ENCODE measurements at places on chromosomes 16 and 17.

DNA sequence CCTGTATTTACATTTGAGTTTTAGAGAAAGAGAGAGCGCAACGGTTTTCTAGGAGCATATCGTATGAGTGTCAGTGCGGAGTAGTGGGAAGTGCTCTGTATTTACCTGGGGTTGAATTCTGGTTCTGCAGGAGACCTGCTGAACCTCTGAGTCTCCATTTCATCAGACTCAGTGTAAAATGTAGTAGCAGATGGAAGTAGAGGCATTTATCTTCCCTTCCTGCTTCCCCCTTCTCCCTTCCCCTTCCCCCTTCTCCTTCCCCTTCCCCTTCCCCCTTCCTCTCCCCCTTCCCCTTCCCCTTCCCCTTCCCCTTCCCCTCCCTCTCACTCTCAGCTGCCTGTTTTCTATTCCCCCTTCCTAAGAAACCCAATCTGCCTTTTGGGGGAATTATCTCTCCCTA, 426.9 kb downstream of the NPIPA7 start:
- no peak for DNase-seq

GRCh38 chr17:55726440-55726839, 3.8 kb upstream of the TMEM100 start:
- DNase-seq = no peak

DNA sequence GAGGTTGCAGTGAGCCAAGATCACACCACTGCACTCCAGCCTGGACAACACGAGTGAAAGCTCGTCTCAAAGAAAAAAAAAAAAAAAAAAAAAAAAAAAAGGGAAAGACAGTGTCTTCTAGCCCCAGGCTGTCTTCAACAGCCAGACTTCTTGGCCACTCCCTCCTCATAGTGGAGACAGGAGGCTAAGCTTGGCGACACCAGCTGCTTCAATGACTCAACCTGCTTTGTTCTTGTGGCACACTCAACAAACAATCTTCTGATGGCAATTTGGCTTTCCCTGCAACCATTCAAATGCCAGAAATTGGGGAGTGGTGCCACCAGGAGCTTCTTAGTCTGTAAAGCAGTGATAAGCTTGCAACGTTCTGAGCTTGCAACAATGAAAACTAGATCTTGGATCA, 290.4 kb upstream of the DYNLRB2 start:
- no peak for DNase-seq

DNA sequence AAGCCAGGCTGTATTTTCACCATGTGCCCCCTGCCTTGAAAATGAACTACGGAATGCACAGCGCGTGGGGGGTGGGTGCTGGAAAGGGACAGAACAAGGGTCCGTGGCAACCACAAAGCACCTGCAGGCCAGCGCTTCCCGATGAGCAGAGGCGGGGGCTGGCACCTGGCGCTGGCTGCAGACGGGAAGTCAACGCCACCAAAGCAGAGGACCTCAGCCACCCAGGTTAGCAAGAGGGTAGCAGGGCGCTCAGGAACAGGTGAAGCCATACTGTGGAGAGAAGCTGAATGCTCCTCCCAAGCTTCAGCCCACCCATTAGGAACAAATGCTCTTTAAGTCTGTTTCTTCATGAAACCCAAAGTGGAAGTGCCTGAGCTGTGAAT, 64.7 kb downstream of the KLHDC4 start:
- DNase-seq = no peak

DNA sequence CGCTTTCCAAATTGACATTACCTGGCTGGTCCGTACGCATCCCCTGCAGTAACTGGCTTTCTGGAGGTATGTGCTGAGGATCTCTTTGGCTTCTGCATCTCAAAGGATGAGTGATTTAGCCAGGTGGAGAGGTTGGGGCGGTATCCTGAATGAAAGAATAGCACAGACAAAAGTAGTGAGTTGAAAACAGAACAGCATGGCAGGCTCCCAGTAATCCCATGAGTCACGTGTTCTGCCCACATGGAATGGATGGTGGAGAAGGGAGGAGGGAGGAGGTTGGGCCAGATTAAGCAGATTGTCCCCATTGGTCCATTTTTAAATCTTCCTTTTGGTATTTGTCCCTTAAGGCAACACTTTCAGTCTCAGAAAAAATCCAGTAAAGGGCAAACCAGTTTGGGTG, 176.0 kb downstream of the WWOX start:
- DNase-seq = no peak

- DNase-seq = no peak
Observed at GRCh38 chr16:84467709-84468108, 36.8 kb downstream of the MEAK7 start.

- DNase-seq = no peak
Observed at GRCh38 chr17:42460371-42460770, 1.7 kb downstream of the ATP6V0A1 start.

DNA sequence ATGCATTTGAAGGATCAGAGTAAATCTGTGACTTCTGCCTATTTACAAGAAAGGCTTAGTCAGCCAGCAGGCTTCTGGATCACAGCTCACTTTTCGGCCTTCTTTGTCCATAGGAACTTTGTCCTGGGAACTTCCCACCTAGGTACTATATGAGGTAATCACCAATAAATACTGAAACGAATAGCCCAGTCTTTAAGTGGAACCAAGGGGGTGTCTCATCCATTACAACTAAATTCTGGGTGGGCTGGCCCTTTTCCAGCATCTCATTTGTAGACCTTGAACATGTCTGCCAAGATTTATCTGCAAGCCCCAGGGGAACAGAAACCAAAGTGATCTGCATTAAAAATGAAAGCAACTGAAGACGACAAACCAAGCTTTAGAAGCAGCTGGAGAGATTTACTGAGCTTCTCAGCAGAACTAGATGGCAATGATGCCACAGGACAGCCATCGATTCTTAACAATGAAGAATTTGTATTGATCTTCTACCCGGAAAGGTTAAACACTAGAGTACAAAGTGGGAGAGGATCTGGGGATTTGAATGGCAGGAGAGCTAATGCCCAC, 55.5 kb downstream of the SNX11 start:
- no peak for DNase-seq

- no peak for DNase-seq
Observed at GRCh38 chr16:68249371-68249770, 4.2 kb downstream of the PLA2G15 start.

DNA sequence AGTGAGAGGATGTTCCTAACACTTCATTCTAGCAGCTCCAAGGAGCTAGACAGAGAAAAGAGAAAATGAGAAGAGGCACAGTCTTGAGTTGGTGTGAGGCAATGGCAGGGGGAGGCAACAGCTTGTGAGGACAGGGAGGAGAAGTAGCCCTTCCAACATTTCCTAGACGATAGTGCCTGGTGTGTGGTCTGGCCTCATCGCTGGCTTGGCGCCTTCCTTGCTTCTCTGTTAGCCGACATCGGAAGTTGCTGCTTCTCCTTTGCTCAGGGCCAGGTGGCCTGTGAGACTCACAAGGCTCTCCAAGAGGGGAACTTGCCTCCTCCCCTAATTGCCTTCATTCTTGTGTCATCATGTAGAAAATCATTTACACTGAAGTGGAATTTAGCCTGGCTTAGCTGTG, 208.7 kb downstream of the MAP2K4 start:
- DNase-seq = no peak

DNA sequence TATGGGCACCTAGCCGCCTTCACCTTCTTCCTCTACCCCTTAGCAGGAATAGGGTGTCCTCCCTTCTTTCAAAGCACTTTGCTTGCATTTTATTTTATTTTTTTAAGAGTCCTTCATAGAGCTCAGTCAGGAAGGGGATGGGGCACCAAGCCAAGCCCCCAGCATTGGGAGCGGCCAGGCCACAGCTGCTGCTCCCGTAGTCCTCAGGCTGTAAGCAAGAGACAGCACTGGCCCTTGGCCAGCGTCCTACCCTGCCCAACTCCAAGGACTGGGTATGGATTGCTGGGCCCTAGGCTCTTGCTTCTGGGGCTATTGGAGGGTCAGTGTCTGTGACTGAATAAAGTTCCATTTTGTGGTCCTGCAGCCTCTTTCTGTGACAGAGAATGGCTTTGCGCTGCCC, 4.6 kb downstream of the TMUB2 start:
- DNase-seq = no peak

DNA sequence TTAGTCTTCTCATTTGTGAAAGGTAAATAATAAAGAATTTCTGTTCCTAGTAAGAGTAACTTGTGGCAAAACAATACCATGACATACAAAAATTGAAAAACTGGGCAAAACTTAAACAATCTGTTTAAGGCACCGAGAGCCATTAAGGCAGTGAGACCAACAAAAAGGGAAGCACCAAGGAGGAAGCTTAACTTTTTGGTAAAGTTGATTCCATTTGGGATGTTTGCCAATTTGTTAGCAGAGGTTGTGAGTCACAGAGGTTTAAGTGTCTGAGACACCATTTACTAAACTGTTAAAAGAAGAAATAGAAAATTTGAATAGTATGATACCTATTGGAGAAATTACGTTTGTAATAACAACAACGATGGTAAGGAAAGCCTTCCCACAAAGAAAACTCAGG, 4.9 kb downstream of the SLC35G3 start:
- DNase-seq = no peak

GRCh38 chr16:71474864-71475263, 12.8 kb upstream of the ZNF23 start:
- no peak for DNase-seq

DNA sequence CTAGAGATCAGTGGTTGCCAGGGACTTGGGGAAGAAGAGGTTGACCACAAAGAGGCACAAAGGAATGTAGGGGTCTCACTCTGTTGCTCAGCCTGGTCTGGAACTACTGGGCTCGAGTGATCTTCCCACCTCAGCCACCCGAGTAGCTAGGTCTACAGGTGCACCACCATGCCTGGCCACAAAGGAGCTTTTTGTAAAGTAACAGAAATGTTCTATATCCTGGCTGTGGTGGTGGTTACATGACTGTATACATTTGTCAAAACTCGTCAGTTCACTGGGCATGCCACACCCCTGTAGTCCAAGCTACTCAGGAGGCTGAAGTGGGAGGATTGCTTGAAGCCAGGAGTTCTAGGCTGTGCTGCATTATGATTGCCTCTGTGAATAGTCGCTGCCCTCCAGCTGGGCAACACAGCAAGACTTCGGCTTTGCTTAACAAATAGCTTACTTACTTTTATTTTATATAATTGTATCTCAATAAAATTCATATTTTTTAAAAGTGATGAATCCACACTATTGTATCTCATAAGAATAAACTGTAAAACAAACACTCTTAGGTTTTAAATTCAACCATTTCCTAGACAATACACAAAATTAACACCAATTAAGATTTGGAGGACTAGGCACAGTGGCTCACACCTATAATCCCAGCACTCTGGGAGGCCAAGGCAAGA, 5.0 kb downstream of the SKA2 start:
- DNase-seq = no peak

- DNase-seq = peak; percentile 55
Observed at GRCh38 chr16:81616321-81617020, 162.6 kb upstream of the PLCG2 start.

GRCh38 chr17:63265526-63265925, 180.6 kb downstream of the CYB561 start:
- DNase-seq = no peak

DNA sequence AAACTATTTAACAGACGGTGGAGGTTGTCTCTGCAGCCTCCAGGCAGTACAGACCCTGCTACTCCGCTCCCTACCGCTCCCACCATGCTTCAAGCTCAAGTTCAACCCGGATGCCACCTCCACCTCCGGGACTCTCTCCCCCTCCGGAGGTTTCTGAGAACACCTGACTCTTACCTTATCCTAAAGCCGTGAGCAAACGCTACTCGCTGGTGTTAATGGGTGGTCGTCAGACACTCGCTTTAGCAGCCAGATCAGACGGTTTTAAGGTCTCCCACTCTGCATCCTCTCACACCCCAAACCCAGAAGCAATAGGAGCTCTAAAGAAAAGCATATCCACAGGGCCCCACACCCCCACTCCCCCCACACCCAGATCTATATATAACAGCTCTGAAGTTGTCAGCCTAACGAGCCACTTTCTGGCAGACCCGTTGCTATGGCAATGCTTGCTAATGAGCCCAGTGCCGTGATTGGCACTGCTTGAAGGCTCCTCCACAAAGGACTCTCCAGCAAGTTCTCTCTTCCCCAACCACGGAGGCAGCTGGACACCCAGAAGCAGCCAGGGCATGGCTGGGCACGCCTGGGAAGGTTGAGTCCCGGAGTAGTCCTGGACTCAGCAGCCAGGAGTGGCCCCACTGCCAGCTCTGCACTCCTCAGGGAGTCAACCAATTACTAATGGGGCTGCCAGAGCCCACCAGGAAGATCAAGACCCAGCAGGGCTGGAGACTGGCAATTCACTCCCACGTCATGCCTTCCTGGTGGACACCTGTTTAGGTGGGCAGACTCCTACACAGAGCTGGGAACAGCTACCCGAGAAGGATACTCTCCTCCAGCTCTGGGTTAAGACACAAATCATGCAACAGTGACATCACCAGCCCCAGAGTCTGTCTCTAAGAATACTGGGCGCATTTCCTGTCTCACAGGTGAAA, 121.2 kb upstream of the RCVRN start:
- no peak for DNase-seq

- DNase-seq = no peak
Observed at GRCh38 chr16:58265480-58266052, 29.3 kb downstream of the PRSS54 start.

DNA sequence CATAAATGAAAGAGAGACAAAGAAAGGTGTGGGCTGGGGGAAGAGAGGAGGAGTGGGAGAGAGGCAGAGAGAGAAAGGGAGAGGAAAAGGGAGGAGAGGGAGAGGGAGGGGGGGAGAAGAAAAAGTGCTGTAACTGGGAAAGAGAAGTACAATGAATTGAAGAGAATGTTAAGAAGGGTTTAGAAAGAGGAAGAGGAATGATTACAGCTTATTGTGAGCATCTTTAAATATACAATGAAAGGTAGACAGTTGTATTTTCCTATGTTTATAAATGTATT, 229.1 kb upstream of the PMFBP1 start:
- DNase-seq = no peak

DNA sequence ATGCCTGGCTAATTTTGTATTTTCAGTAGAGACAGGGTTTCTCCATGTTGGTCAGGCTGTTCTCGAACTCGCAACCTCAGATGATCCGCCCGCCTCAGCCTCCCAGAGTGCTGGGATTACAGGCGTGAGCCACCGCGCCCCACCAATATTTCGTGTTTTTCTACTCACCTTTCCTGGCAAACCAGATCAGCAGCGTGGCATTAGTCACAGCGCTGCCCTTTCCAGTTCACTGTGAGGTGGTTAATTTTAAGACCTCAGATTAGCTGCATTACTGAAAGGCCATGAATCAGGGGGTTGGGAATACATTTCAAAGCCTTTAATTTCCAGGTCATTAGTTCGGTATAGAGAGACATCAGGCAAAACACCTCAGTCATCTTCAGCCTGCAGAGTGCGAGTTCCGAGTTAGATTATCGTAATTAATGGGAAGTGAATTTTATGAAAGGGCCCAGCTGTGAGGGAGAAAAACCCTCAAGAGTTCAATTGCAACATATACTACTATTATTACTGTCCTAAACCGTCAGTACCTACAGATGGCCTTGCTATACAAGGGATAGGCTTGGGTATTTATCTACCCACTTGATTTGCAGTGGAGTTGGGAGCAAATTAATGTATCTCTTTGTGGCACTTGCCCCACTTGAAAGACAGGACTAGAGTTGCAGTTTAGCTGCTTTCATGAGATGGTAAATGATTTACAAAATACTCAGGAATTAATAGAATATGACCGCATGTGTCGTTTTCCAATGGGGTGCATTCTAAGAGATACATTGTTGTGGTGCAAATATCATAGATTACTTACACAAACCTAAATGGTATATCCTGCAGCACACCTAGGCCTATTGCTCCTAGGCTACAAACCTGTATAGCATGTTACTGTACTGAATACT, 2.1 kb upstream of the USP32 start:
- no peak for DNase-seq

- DNase-seq = no peak
Observed at GRCh38 chr16:84096447-84097005, 20.2 kb downstream of the MBTPS1 start.

- peak; percentile 52 for DNase-seq
Observed at GRCh38 chr17:7929158-7930023, at the start of gene KCNAB3. Gene KCNAB3, minus strand, starts transcription at chr17:7929856. Its CDS starts 421 bp downstream, at chr17:7929435.
